Iris pigment epithelial cell (primary cell): ENCODE measurements at places on chromosomes 6 and 20.

DNA sequence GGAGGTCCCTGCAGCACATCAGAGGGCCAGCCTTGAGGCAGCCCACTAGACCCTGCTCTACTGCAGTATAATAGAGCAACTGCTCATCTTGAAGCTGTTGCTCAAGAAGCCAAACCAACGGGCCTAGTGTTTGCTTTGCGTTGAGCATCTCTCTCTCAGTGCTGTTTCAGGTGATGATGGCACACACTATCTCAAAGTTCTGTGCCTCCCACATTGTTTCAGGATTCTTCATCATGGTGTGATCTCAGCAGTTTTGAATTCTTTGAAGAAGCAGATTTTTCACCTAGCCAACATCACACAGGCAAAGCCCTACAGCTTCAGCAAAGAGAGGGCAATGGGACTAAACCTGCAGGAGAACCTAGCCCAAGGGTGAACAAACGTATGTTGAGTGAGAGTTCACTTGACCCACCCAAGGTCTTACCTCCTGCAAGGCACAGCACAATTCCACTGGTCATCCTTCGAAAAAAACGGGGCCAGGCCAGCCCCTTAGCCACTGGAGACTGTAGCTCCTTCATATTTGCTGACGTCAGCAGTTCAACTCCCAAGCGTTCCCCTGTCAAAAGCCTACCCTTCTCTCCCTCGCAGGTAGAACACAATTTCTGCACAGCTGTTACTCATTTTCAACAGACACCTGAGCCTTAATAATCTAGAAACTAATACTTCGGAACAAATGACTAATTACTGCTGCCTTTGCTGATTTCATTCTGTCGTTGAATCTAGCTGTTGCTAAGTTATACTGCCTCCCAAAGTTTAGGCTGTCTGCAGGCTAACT is 15.8 kb downstream of the MYB start:
- no peak for DNase-seq

GRCh38 chr6:8941577-8941976 is 506.2 kb upstream of the SLC35B3 start:
- no peak for DNase-seq

DNA sequence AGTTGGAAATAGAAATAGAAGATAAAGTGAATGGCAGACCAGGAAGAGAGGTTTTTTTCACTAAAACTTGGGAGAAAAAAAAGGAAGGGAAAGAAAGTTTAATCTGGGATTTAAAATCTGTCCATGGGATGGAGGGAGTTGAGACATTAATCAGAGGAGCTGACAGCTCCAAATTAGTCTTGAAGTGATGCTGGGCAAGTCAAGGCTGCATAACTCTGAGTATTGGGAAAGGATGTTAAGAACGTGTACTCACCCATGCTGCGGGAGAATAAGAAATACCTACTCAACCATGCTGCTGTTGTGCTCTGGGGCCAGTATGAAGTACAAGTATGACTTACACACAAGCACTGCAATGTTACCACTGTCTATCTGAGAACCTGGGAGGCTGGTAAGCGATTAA is 47.5 kb downstream of the SNRNP48 start:
- DNase-seq: no peak

- DNase-seq: no peak
Observed at GRCh38 chr6:166841216-166841615, 115.1 kb downstream of the RNASET2 start.

DNA sequence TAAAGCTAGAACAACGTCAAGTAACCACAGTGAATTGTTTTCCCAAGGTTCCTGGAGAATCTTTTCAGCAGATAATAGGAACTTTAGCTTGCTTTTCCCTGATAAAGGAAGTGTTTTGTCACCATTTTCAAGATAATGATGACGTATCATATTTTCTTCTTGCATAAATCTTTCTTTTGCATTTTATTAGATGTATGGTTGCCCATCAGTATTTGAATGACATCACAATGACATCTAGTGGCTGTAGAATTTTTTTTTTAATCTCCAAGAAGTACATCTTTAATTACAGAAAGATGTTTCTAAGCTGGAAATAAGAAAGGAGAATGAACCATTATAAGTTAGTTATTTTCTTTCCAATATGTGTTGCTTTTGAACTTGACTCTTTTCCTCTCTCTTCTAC is 83.0 kb downstream of the CENPW start:
- DNase-seq: no peak

GRCh38 chr6:139547122-139547776 is 172.8 kb upstream of the CITED2 start:
- DNase-seq: peak; percentile 44

GRCh38 chr6:117601811-117602150 is 530 bp downstream of the GOPC start:
- no peak for DNase-seq

DNA sequence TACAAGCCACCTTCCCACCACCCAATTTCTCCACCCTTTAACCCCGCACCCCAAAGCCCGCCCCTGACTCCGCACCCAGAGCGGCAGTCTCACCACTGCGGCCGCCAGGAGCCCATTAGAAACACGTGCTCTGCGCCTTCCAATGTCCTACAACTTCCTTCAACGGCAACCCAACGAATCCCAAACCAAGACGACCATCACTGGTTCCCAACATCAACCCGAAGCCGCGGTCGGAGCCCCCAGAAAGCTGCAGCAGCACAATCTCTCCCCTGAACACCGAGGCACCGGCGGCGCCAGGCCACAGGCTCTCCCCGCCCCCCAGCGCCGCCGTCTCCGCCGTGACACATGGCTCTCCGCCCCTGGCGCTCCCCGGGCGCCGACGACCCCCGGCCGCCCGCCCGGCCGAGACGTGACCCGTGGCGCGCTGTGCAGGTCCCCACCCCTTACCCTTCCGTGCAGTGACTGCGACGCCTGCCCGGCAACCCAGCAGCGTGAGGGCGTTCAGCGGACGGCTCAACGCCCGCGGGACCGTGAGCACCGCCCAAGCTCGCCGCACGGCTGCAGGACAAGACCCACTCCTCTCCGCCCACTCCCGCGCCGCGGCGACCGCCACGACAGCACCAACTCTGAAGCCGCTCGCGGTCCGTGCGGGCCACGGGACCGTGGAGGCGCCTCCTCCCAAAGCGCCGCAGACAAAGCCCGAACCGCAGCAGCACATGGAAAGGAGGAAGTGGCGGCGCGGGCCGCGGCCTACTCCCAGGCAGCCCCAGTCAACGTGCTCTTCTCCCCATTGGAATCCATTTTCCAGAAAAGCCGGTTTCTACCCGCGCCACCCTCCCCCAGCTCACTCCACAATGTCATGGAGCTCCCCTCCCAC is 551 bp downstream of the SYNCRIP start:
- peak; percentile 64 for DNase-seq

DNA sequence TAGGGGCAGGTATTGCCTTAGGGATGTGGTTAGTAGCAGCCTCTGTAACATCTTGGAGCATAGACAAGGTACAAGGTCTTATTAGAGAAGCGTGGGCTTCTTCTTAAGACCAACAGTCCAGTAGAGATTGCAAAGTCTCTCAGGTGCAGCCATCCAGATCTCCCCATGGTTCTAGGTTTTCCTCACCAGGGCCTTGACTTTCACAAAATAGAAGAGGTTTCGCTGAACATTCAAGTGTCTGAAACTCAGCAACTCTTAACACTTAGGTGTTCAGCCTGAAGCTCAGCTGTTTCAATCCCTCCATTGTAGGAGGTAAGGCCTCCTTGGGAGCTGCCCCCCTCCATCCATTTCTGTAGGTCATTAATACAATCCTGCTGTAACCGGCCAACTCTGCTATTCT is 44.4 kb downstream of the GOPC start:
- no peak for DNase-seq

- no peak for DNase-seq
Observed at GRCh38 chr20:31759836-31760518, 20.9 kb downstream of the TPX2 start.

DNA sequence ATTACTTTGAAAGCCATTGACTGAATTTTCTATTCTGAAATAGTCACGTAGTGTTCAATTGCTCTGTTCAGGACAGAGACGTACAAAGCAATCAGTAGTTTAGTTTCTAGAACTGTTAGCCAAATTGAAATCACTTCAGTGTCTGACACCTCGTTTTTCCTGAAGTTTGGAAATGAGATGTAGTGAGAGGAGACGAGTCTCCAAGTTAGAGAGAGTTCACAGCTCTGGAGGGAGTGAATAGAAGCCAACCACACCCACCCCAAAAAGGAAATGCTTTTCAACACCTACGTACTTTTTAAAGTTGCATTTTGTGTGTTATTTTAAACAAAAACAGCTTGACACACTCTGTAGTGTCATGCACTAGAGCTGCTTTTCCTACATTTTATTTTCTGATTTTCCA is 296.0 kb downstream of the ADGRG6 start:
- DNase-seq: no peak

DNA sequence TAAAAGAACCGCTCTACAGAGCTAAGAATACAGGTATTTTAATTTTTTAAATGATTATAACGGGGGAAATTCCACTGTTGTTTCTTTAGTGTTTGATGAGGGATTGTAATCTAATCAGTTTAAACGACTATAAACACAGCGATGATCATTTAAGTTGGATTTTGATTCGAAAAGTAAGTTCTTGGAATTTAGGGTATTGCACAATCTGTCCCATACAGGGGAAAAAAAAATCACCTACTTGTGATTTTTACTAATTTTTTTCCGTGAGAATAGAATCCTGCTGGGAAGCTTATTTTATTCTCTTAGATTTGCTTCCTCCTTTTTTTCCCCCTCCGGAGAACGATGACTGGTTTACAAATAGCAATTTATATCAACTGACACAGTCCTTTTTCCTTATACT is 108.0 kb downstream of the LAMA2 start:
- DNase-seq: no peak

GRCh38 chr6:13454286-13455221 is 32.8 kb downstream of the GFOD1 start:
- peak; percentile 65 for DNase-seq

- no peak for DNase-seq
Observed at GRCh38 chr6:54541541-54541940, 233.3 kb downstream of the TINAG start.

- DNase-seq: peak; percentile 55
Observed at GRCh38 chr6:150395388-150396009, 26.7 kb downstream of the IYD start.

GRCh38 chr6:111740506-111740905 is 132.7 kb downstream of the FYN start:
- DNase-seq: no peak

DNA sequence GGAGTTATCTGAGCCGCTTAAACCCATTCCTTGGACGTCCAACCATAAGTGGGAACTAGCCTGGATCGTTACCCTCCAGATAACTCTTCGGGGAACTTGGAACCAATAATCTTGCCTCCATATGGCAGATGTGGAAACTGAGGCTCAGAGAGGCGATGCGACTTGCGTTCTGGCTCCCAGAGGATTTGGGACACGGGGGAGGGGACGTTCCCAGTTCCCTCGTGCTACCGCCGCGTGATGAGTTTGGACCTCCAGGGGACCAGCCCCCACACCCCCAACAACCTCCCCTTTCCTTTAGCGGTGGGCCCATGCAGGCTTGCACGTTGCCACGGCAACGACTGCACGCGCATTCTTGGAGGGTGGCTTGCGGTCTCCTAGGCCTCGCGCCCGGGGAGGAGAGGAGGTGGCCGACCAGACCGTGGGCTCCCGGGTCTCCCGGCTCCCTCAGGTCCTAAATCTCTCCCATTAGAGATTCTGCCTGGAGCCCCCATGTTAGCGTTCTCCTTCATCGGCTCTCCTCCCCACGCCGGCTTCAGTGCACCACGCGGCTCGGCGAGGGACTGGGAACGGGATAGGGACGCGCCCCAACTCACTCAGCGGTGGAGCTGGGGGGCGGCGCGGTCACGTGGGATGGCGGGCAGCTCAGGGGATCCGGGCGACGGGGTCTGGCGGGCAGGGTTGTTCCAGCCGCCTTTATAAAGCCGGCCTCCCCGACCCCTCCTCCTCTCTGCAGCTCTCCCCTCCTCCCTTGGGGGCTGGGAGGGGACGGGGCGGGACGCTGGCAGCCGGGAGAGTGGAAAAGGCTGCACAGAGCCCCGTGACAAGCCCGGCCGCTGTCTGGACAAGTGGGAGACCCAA is at the start of gene PLTP:
PLTP (minus strand) TSS at position 670 of the 858 bp plus-strand sequence. CDS start 703 bp downstream, outside the sequence.
- peak; percentile 62 for DNase-seq

DNA sequence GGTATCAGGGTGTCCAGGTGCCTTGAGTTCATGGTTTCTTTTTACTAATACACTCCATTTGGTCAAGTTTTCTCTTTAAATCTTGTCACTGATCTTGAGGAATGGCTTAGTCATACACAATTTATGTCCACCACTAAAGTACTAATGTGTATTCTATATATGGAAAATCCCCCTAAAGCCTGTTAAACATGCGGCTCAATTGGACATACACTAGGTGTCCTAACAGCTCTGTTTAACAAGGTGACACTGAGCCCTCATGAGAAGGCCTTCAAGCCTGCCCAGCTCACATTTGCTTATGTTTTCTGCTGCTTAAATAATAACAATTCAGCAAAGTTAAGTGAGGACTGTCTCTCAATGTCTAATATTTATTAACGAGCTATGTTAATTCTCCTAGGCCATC is 31.5 kb downstream of the PDE7B start:
- peak; percentile 43 for DNase-seq

DNA sequence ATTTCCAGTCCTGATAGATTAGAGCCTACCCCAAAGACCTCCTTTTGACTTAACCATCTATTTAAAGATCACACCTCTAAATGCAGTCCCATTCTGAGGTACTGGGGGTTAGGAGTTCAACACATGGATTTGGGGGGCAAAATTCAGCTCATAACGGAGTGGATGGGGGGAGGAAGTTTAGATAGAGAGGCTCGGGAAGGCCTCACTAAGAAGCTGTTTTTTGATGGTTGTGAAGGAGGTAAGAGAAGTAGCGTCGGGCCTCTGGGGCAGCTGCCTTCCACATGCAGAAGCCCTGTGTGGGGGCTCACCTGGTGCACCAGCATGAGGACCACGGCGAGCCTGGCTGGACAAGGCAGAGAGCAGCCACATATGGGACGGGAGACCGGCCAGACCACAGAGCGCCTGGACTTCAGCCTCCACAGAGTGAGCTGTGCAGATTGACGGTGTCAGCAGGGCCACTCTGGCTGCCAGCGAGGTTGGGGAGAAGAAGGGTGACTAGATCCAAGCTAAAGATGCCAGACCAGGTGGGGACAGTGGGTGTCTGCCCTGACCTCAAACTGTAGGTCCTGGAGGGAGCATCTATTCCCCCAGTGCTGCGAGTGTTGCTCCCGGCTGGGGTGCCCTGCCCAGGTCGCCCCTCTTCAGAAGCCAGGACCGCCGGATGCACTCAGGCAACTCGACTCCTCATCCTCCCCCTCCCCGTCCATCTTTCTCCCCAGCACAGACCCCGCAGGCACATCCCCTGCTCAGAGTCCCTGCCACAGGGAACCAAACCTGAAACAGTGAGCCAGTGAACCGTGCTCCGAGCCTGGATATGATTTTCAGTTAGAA is 5.1 kb upstream of the SYNJ2 start:
- DNase-seq: no peak

GRCh38 chr6:136539967-136540652 is 10.1 kb downstream of the MAP7 start:
- DNase-seq: no peak

DNA sequence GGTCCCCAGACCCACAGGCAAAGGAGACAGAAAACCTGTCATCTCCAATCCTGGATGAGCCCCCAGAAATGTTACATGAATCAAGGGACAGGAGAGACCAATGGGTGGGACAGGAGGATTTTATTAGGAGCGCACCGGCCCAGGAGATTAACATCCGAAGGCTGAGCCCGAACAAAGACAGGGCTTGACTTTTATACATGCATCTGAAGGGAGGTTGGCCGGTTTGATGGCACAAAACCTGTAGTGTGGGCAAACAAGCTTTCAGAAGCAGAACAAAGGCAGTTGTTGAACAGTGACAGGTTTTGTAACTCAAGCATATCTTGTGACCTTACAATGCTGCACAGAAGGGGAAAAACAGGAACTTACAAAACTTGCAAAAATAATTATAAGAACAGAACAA is 83.9 kb upstream of the GPR6 start:
- no peak for DNase-seq

GRCh38 chr6:137848672-137849071 is 18.4 kb upstream of the TNFAIP3 start:
- DNase-seq: peak; percentile 60
